ENCODE measurements at places on chromosomes 11 and 22. TPM values are rescaled to one million over a fixed set of nuclear protein-coding genes. Genes with fewer than 3 reads are reported as not detected.

UBQLNL gene
- under 0.01 TPM for total RNA-seq

SLC43A1 gene
- total RNA-seq, result 9.6 TPM

GRIK4 gene
- under 0.01 TPM for total RNA-seq

SCGB1C1 gene
- not detected for total RNA-seq

IRF7 gene
- total RNA-seq, result 7.6 TPM

TYMP gene
- total RNA-seq, result 19.8 TPM

YWHAH gene
- total RNA-seq, result 103 TPM

CST6 gene
- 0.22 TPM for total RNA-seq

VSIG10L2 gene
- total RNA-seq, result not detected

MTMR3 gene
- 28.4 TPM for total RNA-seq

DGCR6 gene
- total RNA-seq, result 0.60 TPM

PHLDB1 gene
- 25.7 TPM for total RNA-seq

NXPE4 gene
- not detected for total RNA-seq

IGF2 gene
- total RNA-seq, result 4.6 TPM

KLHL22 gene
- 13.1 TPM for total RNA-seq

DCUN1D5 gene
- total RNA-seq, result 31.7 TPM

PTGDR2 gene
- total RNA-seq, result under 0.01 TPM

SIK3 gene
- 6.3 TPM for total RNA-seq

COPB1 gene
- total RNA-seq, result 165 TPM

TBC1D22A gene
- 12.9 TPM for total RNA-seq

OR51I1 gene
- total RNA-seq, result not detected

Measured in lung microvascular endothelial cell (primary cell).